GM03348 (cell line): ENCODE measurements at places on chromosomes 7 and 10.

DNA sequence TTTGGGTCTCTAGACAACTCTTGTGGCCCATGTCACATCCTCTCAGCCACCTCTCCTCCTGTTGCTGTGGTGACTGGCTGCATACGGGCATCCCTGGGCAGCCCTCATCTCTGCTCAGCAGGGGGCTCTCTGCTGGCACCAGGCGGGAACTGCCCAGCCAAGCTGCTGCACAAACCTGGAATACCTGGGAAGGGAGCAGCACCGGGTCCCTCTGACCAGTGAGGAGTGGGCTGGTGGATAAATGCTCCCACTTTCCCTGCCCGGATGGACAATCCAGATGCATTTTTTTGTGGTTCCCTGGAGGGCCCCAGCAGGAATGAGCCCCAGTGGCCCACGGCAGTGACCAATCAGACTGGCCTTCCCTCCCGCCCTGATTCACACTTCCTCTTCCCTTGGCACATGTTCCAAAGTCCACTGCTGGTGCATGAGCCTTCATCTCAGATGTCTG is 21.9 kb downstream of the GRID1 start:
- DNase-seq, result no peak

GRCh38 chr7:137882806-137883205 is 36.0 kb upstream of the DGKI start:
- DNase-seq, result no peak

DNA sequence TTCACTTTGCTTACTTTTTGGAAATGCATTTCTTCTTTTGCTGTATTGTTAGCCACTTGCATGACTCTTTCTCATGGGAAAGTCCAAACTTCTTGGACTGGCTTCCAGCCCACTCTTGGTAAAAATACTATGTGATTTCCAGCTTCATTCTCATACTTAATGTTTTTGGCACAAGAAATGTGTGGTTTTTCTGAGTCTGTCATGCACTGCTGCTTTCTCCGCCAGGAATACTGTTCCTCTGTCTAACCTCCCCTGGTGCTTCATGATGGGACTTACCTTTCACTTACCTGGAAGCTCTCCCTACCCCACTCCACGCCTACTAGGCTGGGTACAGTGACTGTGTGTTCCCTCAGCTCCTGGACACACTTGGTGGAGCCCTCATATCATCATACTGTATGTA is 18.7 kb downstream of the MGAM2 start:
- DNase-seq, result no peak

GRCh38 chr10:33352175-33352574 is 17.7 kb upstream of the NRP1 start:
- DNase-seq, result no peak

DNA sequence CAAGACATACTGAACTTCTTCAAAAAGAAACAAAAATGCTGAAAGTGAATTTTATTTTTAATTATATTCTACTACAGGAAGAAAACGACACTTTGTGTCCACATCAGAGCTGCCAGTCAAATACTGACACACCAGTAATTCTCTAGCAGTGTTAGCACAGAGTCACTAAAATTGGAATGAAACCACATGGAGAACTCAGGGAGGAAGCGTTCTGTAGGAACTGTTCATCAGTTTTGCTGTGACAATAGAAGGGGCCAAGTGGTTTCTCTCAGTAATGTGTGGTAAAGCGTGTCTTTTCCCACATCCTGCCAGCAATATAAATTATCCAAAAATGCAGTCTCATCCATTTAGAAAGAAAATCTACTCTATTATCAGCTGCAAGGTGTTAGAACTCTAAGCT is 683.3 kb downstream of the GRM8 start:
- DNase-seq, result no peak

DNA sequence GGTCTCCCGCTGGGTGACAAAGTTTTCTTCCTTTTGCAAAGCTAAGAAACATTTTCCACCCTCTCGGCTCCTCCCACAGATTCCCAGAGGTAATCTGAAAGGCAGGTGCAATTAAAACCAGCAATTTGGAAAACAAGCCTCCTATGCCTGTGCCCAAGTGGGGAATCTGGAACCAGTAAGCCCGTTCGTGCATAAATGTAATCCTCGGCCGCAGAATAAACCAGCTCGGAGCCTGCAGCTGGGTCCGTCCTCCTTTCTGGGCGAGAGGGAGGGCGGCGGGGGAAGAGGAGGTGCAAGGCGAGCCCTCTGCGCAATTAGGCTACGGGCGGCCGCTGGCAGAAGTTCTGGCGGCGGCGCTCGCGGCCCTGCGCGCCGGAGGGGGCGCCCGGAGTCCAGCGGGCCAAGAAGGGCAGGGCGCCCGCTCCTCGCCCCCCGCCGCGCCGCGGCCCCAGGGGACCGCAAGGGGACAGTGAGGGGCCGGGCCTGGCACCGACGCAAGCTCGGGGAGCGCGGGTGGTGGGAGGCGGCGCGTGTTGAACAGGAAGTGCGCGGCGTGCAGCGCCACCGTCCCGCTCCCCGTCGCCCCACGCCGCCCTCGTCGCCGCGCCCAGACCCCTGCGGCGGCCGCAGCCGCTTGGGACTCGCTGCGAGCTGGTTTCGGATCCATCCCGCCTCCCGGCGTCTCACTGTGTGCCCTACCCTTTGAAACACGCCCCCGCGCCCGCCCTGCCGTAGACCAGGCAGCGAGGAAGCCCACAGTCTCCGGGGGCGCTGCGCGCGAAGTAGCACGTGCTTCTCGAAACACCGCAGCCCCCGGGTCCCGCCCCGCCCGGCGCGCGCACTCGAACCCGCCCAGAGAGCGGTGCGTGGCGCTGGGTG is at the start of gene PRKAG2:
Gene PRKAG2, minus strand, starts transcription at position 217 of the 879 bp plus-strand sequence. CDS start 495 bp downstream, outside the sequence.
- peak; percentile 63 for DNase-seq

- DNase-seq, result no peak
Observed at GRCh38 chr7:8931906-8932646, 498.7 kb downstream of the NXPH1 start.

GRCh38 chr7:18558910-18559309 is 63.4 kb downstream of the HDAC9 start:
- DNase-seq, result no peak

DNA sequence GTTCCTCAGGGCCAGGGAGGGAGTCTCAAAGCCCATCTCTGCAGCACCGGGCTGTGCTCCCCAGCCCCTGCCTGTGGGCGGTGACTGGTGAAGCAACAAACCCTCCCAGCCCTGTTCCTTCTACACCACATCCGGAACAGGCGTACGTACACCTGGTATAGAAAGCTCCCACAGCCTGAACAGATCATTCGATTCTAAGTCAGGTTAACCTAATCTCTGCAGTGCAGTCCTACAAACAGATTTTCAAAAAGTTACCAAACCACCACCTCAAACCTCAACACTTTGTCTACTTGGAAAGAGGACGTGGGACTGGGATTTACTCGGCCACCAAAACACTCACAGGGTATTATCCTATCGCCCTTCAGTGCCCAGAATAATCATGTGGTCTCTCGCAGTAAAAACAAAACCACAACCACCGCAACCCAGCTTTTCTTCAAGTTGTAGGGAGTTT is 238.4 kb downstream of the DIP2C start:
- no peak for DNase-seq

DNA sequence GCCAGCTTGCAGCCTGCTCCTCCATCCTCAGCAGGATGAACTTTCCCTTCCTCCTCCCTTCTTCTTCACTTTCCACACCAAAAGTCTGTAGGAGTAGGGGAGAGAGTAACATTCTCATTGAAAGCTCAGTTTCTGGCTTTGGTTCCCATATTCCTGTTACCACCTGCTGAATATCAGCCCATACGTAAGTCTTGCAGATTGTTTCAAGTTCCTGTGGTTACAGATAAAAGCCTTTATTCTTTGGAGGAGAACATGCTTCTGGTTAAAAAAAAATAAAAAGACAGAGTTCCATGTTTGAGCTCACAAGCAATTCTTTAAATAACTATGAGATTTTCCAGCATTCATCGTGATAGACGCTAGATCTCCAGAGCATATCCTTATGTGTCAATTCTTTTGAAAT is 637.3 kb downstream of the SUGCT start:
- no peak for DNase-seq

GRCh38 chr10:79979310-79979975 is 30.5 kb upstream of the SFTPD start:
- DNase-seq, result no peak

DNA sequence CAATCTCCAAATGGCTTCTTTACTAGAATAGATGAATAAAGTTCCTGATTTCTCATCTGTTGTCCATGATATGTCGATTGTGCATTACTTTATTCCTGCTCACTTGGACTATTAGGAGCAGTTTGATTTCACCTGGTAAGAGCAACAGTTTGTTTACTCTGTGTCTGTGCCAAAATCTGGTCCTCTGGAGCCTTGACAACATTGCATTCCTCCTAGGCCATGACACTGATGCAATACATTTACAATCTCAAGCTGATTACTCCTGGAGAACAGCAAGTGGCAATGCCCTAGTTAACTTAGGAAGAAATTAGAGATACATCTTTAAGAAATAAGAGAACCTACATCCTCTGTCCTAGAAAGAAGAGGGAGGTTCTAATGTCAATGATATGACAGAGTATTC is 71.8 kb downstream of the SGCE start:
- DNase-seq, result peak; percentile 11
